Activated B cell treated with CpG ODN at 0.5 μM for 24 hours (primary cell): ENCODE measurements at places on chromosomes 11 and 22. TPM values are rescaled to one million over a fixed set of nuclear protein-coding genes. Genes with fewer than 3 reads are reported as not detected.

The OR51B2 gene
- total RNA-seq, result not detected in 2 replicates

The USH1C gene
- not detected in 2 replicates for total RNA-seq

The BIRC3 gene
- 236 and 270 TPM in 2 replicates for total RNA-seq

The OR8D4 gene
- total RNA-seq, result not detected in 2 replicates

The MAP6 gene
- 0.40 and 0.44 TPM in 2 replicates for total RNA-seq

The DDI1 gene
- total RNA-seq, result not detected in 2 replicates

The INPP5J gene
- total RNA-seq, result 0.12 and 0.16 TPM in 2 replicates

The PRG3 gene
- total RNA-seq, result not detected in 2 replicates

The NUDT8 gene
- total RNA-seq, result 5.3 and 6.1 TPM in 2 replicates

The CNIH2 gene
- total RNA-seq, result 0.93 and 1.0 TPM in 2 replicates

The MUC5B gene
- total RNA-seq, result not detected in 2 replicates

The OR8H1 gene
- total RNA-seq, result not detected in 2 replicates

The FBLN1 gene
- not detected in 2 replicates for total RNA-seq

The CNGA4 gene
- total RNA-seq, result 0.20 and 0.22 TPM in 2 replicates

The CCDC116 gene
- 1.0 and 1.2 TPM in 2 replicates for total RNA-seq

The TREH gene
- not detected in 2 replicates for total RNA-seq

The FREY1 gene
- total RNA-seq, result 3.9 and 4.6 TPM in 2 replicates

GRCh38 chr11:13109616-13110015, 100.5 kb downstream of the RASSF10 start:
- DNase-seq, result no peak

- no peak for DNase-seq
Measured at GRCh38 chr11:105241136-105241535, 101.6 kb upstream of the CARD18 start.

GRCh38 chr22:32352681-32353080, 5.0 kb upstream of the RFPL3 start:
- no peak for DNase-seq

DNA sequence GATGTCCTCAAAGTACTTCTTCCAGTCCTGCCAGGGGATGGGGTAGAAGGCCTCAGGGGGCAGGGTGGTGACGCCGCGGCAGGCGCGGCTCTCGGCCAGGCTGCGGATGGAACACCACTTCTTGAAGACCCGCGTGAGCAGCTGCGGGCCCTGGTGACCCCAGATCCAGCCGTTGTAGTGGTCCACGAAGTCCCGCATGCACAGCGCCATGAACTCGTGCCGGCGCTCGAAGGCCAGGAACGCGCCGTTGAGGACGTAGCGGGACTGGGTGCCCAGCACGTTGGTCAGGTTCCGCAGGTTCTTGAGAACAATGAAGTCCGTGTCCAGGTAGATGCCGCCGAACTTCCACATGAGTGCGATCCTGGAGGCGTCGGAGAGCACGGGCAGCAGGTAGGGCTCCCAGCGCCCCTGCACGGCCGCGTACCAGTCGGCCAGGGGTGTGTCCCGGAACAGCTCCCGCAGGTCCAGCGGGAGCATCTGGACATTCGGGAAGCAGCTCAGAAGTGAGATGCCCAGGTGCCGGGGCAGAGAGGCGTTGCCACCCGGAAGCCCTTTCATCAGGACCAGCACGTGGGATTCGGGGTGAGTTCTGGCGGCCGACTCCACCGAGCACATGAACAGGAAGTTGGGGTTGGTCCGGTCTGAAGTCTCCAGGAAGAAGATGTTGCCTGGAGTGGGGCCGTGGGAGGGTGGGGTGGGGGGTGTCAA, 27.5 kb downstream of the A4GALT start:
- no peak for DNase-seq

DNA sequence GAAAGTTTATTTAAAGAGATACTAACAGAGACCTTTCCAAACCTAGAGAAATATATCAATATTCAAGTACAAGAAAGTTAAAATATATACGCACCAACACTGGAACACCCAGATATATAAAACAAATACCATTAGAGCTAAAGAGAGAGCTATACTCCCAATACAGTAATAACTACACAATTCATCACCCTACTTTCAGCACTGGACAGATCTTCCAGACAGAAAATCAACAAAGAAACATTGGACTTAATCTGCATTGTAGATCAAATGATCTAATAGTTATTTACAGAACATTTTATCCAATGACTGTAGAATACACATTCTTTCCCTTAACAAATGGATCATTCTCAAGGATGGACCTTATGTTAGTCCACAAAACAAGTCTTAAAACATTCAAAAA, 311.9 kb downstream of the METTL15 start:
- no peak for DNase-seq

DNA sequence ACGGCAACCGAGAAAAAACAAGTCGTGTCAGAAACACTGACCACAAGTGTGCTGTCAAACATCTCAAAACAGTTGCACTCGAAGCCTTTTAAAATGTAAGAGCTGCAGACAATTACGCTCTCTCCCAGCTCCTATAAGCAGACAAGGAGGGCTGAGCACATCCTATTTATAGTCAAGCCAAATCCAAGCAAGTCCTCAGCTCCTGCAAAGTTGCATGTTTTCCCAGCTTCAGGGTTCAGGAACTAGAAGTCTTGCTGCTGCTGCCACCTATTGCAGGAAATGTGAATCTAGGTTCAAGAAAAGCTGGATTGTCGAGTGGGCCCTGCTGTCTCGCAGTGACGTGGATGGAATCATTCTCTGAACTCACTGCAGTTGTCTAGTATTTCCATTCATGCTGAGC, 15.5 kb downstream of the EFCAB6 start:
- DNase-seq, result no peak

- no peak for DNase-seq
Measured at GRCh38 chr11:96187822-96188221, 155.2 kb downstream of the MAML2 start.

- no peak for DNase-seq
Measured at GRCh38 chr11:33172996-33173395, 11.7 kb upstream of the CSTF3 start.

DNA sequence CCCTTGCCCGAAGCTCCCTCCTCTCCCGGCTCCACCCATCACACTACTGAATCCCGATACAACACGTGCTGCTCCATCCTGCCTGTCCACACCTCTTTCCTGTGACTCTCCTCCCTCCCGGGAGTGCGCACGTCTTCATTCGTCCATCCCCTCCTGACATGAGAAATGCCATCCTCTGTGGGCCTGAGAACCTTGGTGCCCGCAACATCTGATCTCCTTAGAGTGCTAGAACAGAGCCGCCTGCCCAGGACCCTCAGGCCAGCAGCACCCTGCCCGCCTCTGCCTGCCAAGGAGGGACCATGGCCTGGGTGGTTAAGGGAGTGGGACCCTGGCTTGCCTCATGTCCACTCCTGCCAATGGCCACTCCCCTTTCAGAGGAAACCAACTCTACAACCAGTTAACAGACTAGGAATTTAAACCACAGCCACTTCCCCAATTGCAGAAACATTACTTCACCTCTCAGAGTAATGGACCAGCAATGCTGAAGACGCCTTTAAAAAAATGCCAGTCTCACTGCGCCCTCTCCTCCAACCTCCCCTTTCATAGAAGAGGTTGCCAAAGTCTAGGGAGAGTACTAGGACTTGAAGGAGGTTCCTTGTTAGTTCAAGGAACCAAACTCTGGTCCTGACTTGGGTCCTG, 466.3 kb downstream of the OPCML start:
- no peak for DNase-seq
